SHP77 (cell line): ENCODE measurements at places on chromosomes 4 and X.
A peak's percentile ranks its signal among the peaks of the same experiment; 100 is the strongest.

DNA sequence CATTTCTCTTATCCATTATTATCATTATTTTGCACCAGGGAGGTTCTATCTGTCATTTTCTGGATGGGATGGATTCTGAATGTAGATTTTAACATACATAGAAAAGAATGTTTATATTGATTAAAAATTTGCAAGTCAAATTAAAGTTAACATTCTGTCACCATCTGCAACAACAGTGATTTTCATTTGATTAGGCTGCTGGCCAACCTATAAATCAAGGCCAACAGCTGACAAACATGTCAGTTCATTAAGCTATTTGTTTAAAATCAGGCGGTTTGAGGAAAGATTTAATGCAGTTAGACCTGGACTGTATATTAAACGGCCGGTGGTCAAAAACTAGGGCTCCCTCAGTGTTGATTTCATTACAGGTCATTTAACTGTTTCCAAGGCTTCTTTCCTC lies 109.5 kb upstream of the CBR4 start:
- DNase-seq: no peak

DNA sequence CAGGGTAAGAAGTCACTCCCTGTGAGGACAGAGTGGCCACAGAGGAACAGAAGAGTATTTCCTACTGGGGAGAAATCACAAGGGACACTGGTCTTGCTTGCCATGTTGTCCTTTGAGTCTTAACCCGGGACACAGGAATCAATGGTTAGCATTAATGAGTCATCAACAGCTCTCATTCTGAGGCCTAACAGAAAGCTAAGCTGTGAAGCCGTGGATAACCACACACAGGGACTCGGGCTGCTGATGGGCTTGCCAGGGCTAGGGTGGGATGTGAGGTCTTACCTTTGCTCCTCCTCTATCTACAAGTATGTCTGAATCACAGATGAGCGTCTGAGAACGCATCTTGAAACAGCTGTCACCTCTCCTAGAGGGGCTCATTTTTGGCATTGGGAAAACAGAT lies 22.2 kb downstream of the HELT start:
- DNase-seq: no peak

DNA sequence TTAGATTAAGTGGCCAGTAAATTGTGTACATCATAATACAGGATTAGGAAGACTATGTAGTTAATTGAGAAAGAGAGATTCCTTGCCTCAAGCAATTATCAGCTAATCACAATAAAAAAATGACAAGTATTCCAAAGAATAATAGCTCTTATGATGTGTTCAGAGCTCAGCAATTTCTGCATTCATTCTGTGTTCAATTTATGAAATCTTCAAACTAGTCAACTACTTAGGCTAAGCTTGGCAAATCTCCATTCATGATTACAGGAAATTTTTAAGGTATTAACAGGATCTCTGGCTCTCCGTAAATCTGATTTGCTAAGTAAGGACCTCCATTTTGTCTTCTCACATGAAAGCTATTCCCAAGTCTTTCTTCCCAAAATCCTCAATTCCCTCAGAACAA lies 256.9 kb upstream of the TEX13A start:
- no peak for DNase-seq

DNA sequence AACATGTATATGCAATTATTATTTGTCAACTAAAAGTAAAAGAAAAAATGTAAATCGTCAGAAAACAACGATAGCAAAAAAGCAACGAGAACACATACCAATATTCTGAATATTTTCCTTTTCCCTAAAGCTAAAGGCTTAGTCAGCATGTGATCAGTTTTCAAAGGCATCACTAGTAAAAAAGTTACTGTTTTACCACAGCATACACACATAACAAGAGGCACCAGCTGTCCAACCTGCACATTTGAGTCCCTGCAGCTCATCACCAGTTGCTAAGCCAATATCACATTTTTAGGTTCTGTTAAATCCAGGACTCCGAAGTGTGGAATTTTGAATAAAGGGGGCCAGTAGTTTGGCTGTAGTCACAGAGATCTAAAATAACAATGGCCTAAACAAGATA lies 203.8 kb downstream of the ADGRA3 start:
- no peak for DNase-seq

GRCh38 chr4:52946855-52947254 lies 84.7 kb downstream of the RASL11B start:
- DNase-seq: no peak

- no peak for DNase-seq
Measured at GRCh38 chrX:3317191-3317718, 29.2 kb downstream of the MXRA5 start.

GRCh38 chrX:110514509-110514908 lies 155.9 kb downstream of the RTL9 start:
- no peak for DNase-seq

DNA sequence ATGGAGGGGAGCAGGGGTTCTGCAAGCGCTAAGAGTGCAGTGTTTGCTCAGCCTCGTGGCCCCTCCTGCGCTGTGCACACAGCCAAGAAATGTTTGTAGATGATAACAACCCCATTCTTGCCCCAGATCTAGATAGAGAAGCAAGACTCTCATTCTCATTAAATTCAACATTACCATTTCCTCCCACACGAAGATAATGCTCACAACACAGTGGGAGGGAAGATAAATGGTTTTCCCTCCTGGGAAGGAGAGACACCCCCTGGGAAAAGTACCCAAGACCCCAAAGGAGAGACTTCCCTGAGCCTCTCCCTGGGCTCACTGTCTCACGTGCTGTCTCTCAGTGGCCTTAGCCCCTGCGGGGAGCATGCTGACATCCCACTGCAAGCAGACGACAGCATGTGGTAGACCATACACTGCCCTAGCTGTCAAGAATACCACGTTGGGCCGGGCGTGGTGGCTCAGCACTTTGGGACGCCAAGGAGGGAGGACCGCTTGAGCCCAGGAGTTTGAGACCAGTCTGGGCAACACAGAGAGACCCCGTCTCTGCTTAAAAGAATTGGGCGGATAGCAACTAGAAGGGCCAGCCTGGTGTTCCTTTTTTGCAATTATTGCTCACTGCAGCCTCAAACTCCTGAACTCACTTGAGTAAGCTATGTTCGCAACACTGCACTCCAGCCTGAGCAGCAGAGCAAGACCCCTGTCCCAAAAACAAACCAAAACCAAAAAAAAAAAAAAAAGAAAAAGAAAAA lies 34.9 kb upstream of the IQSEC2 start:
- no peak for DNase-seq

GRCh38 chr4:156764145-156764544 lies 207.5 kb downstream of the PDGFC start:
- no peak for DNase-seq

DNA sequence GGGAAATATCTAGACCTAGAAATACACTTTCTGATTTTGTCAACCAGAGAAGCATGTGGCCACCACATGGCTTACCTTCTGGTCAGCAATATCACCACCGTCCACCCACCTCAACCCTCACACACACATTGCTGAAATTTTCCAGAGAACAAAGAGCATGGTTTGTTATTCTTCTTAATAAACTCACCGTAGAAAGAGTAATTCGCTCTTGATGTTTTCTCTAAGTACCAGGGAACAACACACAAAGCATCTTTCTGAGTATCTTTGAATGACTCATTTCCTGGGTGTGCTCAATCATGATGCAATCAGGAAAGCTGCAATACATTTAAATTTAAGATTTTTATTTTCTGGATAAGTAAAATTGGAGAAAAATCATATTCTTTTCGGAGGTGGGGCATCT lies 24.7 kb upstream of the LRAT start:
- DNase-seq: no peak

- no peak for DNase-seq
Measured at GRCh38 chr4:153610623-153611376, 73.3 kb upstream of the TLR2 start.

DNA sequence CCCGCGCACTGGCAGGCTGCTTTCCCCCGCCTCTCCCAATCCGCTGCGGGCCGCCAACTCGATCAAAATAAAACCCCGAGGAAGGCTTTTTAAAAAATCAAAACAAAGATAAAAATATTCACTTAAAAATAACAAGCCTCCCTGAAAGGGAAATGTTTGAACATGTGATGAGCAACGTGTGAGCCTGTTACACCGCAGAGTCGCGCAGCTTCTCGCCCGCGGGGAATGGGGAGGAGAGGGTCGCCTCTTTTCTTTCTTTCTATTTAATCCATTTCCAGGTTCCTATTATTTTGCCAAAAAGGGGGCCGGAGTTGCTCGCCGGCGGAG lies 326.0 kb upstream of the F9 start:
- DNase-seq: no peak

GRCh38 chr4:138555584-138555983 lies 313.4 kb upstream of the SLC7A11 start:
- no peak for DNase-seq

DNA sequence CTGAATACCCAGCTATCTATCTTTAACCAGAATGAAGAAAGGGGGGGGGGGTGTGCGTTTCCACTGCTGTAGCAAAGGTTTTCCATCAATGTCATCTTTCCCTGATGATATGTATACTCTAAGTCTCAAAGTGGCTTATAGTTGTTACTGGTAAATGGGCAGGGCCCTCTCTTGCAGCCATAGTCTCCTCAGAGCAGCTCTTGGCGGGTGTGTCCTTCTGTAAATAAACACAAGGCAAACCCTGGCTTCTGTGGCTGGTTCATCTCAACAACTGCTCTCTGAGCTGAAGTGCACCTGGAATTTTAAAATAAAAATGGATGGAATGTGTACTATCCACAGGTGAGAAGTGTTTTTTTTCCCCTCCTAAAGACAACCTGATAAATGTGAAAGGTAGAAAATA lies 57.5 kb upstream of the SCML1 start:
- no peak for DNase-seq

GRCh38 chr4:161336016-161336530 lies 827.7 kb downstream of the FSTL5 start:
- no peak for DNase-seq

DNA sequence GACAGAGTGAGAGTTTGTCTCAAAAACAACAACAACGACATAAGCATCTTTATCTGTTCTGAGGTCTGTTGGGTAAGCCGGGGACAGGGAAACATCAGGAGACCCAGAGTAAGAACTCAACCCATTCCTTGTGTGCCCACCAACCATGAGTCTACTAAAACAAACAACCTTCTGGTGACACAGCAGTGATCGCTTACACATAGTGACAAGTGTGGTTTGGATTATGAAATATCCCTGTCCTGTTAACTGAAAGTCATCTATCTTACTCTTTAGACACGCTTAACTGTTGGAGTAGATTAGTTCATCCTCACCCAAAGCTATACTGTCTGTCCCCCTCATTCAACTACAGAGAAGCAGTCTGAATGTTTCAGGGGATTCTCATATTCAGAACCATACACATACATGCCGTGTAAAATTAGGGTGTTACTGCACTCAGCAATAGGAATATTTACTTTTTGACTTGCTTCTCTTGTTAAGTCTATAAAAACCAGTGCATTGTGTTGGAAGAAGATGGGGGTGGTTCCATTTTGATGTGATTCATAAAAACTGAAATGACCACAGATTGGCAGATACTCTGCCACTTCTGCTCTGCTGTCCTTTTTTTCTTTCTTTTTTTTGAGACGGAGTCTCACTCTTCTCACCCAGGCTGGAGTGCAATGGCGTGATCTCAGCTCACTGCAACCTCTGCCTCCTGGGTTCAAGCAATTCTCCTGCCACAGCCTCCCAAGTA lies 27.4 kb downstream of the PHKA2 start:
- DNase-seq: no peak

DNA sequence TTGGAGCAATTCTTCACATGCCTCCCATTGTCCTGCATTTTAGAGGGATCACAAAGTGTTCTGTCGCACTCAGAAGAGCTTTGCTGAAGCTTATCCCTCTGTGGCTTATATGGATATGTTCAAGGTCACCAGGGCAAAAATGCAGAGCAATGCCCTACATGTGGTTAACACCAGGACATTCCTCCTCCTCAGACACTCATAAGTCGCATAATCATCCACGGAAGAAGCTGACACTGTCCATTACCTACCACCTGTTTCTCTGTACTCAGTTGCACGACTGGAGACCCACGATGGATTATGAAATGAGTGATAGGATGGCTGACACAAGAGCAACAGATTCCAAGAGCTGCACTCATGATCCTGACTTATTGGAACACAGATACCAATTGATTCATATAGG lies 68.7 kb upstream of the PRDX4 start:
- DNase-seq: no peak

DNA sequence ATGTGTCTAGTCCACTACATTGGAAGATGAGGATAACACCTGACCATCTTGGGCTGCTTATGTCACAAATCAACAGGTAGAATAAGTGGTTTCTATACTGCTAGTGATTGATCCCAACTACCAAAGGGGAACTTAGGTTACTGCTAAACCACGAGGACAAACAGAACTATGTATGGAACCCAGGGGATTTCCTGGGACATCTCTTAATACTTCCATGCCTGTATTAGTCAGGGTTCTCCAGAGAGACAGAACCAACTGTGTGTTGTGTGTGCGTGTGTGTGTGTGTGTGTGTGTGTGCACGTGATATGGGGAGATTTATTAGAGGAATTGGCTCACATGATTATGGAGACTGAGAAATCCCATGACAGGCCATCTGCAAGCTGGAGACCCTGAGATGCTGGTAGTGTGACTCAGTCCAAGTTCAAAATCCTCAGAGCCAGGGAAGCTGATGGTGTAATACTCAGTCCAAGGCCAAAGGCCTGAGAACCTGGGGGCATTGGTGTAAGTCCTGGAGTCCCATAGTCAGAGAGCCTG lies 16.2 kb upstream of the AFF1 start:
- no peak for DNase-seq

DNA sequence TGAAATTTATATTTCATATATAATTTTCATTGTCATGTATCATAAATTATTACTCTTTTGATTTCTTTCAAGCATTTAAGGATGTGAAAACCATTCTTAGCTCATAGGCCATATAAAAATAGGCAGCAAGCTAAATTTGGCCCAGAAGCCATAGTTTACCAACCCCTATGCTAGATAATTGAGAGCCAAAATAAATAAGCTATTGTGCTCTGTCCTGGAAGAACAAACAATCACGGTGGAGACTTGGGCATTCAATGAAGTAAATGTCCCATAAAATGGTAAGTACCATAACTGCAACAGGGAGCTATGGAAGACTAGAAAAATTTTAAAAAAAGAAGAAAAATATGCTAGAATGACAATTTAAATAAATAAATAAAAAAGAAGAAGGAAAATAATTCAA lies 60.9 kb upstream of the PACRGL start:
- peak; percentile 17 for DNase-seq

GRCh38 chr4:54395013-54395527 lies 166.0 kb downstream of the PDGFRA start:
- no peak for DNase-seq

- no peak for DNase-seq
Measured at GRCh38 chr4:43224559-43224958, 332.0 kb downstream of the GRXCR1 start.

- no peak for DNase-seq
Measured at GRCh38 chr4:152677117-152677516, 2.7 kb downstream of the TMEM154 start.

DNA sequence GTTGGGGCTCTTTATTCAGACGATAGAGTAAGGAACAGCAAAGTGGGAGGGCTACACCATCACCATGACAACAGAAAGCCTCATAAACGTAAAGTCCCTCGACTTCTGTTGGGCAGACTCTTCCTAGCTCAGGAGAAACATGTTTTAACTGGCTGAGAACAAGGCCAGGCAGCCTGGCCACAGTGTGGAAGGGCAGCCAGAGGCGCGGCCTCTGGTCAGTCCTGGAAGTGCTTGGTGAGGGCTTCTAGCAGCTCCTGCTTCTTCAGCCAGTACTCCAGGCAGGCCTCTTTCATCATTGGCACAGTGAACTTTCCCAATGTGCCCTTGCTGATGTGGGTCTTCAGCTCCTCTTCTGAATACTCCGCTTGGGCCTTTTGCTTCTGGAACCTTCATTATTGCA lies 690.9 kb downstream of the PCDH19 start:
- no peak for DNase-seq
